Coronary artery (tissue), 2 donors: ENCODE measurements at places on chromosomes 3 and 15.

- DNase-seq, result peak; percentile 96
Measured at GRCh38 chr15:39472621-39473297, 108.1 kb upstream of the THBS1 start.

DNA sequence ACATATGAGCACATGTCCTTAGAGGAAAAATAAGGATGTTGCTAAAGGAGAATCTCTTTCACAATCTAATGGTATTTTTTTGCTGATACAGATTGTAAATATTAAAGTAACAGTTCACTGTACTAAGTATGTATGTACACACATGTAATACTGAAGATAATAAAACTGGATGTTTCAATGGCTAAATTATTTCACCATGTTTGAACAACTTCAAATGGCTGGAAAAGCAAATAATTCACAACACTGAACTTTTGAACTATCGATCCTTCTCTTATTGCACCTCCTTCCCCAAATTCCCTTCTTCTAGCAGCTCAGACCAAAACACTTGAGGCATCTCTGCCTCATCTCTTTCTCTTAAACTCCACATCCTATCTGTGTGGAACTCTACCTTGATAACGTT, 149.5 kb downstream of the EPHA3 start:
- no peak for DNase-seq

- no peak for DNase-seq
Measured at GRCh38 chr3:131081224-131081623, 54.5 kb downstream of the NEK11 start.

DNA sequence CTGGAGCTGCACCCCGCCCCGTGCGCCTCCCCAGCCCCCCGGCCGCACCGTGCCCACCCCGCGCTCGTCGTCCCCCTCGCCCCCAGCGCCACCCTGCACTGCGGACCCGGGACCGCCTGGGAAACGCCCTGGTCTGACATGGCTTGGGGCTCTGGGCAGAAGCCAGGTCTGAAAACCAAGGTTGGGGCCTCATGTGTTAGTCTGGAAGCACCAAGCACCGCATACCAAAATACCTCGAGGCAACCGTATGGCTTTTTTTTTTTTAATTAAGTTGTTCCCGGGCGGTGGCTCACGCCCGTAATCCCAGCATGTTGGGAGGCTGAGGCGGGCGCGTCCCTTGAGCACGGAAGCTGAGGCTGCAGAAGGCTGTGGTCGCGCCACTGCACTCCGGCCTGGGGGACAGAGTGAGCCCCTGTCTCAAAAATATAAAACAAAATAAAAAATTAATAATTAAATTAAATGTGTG, 91.5 kb upstream of the CHD2 start:
- peak; percentile 83 for DNase-seq

GRCh38 chr15:101142711-101143110, 109.1 kb downstream of the CHSY1 start:
- DNase-seq, result no peak

DNA sequence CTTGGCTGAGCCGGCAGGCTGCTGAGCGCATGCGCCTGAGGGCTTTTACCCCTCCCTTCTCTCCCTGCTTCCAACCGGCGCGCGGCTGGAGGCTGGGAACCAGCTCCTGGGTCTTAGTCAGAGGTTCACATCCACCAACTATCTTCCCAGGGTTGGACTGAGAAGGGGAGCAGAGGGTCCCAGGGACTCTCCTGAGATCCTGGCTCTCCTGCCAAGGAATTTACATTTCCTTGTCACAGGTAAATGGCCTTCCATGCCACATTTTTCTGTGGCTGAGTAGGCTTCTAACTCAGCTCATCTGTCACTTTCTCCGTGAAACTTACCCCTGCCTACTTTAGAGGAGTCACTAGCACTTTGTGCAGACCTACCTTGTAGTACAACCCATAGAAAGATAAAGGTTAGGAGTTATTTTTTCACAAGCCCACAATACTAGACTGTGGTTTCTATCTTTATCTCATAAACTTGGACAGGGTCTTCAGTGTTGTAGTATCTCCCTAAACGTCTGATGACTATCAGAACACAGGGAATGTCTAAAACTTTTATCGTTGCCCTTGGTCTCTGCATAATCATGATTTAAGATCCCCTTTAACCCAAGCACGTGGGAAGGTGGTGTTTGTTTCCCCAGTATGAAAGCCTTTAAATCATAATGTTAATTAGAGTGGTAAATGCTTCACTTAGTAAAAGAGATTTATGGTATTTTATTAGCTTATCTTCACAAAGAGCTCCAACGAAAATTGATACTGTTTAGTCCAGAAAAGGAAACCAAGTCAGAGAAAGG, 638 bp upstream of the TBC1D5 start:
- DNase-seq, result no peak

DNA sequence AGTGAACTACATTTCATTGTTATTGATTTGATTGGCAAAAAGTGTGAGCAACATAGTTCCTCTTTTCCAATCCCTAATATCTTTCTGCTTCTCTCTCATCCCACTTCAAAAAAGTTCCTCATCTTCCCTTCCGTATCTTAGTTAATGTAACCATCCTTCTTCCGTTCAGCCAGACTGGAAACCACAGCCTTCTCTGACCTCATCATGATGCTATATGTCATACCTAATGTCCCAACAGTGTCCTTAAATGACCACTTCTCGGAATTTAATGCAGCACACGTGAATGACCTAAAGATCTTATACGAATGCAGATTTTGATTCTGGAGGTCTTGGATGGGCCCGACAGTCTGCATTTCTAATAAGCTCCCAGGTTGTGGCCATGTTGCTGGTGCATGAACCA, 320.3 kb upstream of the SATB1 start:
- no peak for DNase-seq

DNA sequence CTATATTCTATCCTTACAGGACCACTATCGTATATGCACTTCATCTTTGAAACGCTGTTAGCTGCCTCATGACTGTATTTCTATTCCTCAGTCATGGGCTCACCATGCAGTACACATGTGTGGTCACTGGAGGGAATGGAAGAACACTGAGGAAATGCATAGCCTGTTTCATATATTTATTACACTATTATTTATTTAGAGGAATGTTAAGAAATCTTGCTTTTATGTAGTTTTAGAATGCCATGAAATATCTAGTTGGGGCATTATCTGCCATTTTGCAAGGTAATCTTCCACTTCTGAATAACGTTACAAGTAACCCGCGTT, 155.7 kb downstream of the IGF1R start:
- no peak for DNase-seq

DNA sequence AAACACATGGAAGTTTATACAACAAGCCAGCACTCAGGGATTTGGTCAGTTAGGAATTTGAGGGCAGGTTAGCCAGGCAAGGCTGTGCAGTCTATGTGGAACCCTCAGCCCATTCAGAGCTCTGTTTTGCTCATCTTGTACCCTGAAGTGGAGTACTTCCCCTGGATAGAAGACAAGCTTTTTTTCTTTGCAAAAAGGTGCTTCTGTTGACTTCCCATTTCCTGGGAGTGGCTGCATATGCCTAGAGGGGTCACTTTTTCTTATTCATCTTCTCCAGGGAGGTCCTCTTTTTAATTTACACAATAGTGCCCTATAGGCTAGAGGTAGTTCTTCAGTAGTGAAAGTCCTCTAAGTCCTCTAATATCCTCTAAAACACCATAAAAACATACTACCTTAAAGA, 225.0 kb upstream of the P2RY1 start:
- DNase-seq, result no peak

DNA sequence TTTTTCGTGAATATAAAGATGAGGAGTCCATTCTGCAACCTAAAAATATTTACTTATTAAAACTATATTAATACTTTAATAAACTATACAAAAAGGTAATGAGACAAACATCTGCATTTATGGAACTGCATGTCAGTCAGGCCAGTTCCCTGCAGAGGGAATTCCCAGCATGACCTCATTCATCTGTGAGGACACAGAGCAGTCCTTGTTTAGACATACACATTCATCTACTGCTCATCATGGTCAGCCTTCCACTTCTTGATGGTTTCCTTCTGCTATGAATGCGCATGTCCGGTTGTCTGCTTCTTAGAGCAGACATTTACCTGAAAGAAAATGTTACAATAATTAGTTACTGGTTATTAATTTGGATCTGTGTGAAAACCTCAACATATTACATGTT, 3.3 kb upstream of the ACTR8 start:
- DNase-seq, result no peak

GRCh38 chr3:31968927-31969418, 12.1 kb downstream of the OSBPL10 start:
- DNase-seq, result no peak

DNA sequence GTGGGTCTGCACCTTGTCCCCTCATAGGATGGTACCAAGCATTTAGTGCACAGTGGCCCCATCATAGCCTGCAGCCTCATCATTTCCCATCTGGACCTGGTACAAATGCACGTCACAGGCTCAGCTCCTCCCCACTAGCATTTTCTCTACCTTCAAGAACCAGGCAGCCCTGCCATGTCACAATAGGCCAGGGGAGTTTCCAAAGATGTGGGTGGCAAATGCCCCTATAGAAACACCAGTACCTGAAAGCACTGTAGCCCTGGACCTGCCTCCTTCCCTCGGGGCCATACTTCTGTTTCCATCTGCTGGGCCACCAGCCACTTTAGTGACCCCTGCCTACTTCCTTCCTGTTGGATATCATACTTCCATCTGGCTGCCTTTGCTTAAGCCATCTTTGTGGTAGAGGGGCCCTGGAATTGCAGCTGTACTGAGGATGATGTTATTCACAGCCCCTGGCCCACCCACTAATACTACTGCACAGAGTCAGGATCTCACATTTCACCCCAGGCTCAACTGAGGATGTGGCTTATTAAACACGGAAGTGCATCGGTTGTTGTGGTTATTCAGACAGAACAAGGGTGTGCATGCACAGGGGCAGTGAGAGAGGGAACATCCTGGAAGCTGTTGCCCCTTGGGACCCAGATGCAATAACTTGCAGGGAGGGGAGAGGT, 3.8 kb downstream of the TCTA start:
- no peak for DNase-seq

DNA sequence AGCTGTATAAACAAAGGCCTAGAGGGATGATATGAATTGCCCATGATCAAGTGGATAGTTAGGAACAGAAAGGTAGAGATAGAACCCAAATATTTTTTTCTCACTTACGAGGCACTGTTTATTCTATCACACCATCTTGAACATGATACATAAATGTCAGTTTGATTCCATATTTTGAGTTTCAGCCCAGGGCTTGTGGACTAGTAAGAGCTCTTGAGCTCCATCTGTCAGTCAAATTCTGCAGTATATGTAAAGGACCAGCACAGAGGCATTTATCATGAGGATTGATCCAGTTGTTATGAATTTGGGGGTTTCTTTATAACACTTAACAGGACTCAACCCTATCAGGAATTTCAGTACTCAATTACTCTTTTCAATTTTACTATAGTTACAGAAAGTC, 4.8 kb downstream of the SLC27A2 start:
- no peak for DNase-seq

GRCh38 chr3:9384141-9384828, 13.1 kb upstream of the SETD5 start:
- DNase-seq, result no peak

GRCh38 chr3:56974247-56974930, 86.1 kb upstream of the SPATA12 start:
- no peak for DNase-seq
